Stimulated activated CD8-positive, alpha-beta memory T cell treated with anti-CD3 and anti-CD28 coated beads, Interleukin-7, amount 100 ng/mL, for 1 hour (primary cell): ENCODE measurements at places on chromosomes 2 and 18.

GRCh38 chr18:55054021-55054990, 95.0 kb upstream of the CCDC68 start:
- no peak for DNase-seq

GRCh38 chr2:94869131-94869530, 2.1 kb upstream of the TEKT4 start:
- no peak for DNase-seq

DNA sequence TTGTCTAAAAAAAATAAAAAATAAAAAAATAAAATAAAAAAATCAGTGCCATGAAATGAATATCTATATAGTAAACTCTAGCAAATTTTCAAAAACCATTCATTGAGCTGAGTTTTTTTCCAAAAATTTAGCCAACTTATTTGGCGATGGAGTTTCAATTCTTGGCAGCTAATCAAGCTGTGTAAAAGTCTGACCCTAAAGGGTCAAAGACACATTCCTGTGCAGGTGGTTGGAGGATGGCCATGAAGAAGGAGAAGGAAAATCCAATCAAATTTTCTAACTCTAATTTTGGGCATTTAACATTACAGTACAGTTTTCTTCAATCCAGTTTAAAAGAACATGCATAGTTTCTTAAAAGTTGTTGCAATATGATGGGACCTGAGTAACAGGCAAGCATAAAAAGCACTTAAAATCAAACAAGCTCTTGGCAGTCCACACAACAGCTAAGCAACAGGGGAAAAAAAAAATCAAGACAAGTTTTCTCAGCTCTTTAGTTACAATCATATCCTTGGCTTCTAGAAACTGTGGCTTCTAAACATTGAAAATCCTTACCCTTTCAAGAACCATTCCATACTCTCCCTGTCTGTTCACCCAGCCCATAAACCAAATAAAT, 54.5 kb downstream of the ACVR1 start:
- no peak for DNase-seq

- DNase-seq: no peak
Measured at GRCh38 chr2:1527153-1527992, 114.1 kb downstream of the TPO start.

DNA sequence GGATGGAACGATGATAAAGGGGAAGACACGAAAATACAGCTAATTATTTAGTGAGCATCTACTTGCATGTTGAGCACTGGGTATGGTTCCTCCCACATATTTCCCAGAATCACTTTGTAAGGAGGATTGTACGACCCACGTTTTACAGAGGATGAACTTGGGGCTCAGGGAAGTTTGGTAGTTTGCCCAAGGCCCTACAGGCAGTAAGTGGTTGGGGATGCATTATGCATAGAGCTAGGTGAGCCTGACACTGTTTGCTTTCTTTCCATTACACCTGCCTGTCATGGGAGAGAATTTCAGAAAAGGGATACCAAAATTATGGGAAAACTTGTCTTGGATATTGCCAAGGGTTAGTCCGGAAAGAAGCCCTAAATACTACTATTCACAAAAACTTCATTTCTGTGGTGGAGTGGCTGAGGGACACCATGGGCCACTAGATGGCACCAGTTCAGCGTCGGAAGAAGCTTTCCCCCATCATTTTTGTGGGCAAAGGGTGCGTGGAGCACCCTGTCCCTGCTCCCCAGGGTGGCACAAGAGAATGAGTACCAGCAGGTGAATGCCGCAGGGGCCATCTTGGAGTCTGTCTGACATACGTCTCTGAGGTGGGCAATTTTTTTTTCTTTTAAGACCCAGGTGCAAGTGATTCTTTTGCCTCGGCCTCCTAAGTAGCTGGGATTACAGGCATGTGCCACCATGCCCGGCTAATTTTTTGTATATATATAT, 23.5 kb upstream of the C18orf32 start:
- peak; percentile 23 for DNase-seq

- peak; percentile 73 for DNase-seq
Measured at GRCh38 chr2:231677632-231678104, 30.7 kb upstream of the PTMA start.

DNA sequence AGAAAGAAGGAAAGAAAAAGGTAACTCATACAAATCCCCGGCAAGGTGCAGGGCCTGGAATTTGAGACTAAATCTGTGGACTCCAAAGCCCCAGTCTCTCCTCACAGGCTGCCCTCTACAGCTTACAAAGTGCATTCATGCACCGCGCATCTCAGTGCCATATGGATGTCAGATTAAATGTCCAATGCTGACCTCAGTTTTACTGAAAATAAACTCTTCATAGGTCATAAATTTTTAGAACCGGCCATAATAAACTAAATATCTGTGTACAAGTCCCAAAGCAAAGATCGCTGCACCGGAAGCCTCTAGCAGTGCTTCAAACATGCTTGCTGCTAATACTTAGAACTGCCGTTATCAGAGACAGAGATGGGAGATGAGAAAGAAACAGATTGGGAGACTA, 17.7 kb downstream of the ST6GAL2 start:
- DNase-seq: no peak

DNA sequence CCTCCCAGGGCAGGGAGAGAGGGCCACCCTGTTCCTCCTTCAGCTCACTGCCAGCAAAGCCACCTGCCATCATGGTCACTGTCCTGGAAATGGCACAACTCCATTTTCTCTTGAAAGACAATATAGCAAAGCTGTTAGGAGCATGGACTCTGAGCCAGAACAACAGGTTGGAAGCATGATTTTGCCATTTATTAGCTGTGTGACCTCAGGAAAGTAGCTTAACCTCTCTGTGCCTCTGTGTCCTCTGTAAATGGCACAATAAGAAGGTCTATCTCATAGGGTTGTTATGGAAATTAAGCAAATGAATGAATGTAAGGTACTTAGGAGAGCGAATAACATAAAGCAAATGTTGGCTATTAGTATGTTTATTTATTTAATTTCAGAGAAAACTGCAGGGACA, 730.4 kb upstream of the ID2 start:
- no peak for DNase-seq

DNA sequence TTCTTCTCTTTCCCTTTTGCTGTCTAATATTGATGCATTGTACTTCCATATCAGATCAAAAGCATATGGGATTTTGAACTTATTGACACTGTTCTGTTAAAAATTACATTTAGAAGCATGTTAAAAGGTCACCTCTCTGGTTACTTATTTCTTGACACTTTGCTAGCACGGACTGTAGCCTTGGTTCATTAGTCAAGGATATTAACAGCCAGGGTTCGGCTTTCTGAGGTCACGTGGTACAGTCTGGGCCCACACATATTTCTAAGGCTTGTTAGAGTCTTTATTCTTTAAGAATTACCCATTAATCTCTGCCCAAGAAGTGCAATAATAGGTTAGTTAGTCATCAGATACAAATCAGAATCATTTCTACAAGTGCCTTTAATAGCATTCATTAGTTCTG, 1035.8 kb upstream of the FANCL start:
- DNase-seq: no peak

DNA sequence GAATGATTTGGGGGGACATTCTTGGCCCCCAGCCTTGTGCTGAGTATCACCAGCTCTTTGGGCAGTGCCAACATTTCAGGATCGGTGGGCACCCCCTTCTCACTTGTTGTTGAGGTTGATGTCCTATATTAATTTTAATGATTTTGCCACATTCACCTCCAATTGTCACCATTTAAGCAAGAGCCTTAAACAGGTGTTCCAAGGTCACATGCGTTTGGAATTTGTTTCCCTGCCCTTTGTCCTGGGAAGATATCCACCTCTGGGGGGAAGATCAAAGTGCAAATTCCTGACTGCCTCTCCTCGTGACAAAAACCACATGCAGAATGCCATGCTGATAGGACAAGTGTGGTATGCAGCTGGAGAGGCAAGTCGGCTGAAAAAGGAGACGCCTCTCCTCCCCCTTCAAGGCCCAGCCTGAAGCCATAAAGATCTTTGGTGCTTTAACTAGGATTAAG, 72.5 kb upstream of the ID2 start:
- no peak for DNase-seq

- DNase-seq: no peak
Measured at GRCh38 chr2:111678161-111678560, 205.8 kb downstream of the ANAPC1 start.

DNA sequence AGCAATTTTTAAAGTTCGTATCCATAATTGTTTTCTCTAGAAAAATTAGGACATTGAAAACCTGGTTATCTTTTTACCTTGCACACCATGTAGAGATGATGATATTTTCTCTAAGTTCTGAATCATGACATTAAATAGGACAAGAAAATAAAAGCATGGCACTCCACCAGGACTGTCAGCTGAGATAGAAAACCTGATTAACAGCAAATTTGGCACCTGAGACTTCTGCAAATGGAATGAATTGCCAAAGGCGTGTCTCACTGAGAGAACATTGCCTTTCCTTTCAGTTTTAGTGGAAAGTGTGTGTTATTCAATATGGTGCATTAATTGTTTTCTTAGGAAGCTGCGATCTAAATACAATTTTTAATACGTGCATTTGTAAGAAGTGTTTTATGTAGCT, 164.7 kb downstream of the LRRC30 start:
- DNase-seq: no peak

- DNase-seq: no peak
Measured at GRCh38 chr2:55408098-55408882, 11.4 kb downstream of the CCDC88A start.

DNA sequence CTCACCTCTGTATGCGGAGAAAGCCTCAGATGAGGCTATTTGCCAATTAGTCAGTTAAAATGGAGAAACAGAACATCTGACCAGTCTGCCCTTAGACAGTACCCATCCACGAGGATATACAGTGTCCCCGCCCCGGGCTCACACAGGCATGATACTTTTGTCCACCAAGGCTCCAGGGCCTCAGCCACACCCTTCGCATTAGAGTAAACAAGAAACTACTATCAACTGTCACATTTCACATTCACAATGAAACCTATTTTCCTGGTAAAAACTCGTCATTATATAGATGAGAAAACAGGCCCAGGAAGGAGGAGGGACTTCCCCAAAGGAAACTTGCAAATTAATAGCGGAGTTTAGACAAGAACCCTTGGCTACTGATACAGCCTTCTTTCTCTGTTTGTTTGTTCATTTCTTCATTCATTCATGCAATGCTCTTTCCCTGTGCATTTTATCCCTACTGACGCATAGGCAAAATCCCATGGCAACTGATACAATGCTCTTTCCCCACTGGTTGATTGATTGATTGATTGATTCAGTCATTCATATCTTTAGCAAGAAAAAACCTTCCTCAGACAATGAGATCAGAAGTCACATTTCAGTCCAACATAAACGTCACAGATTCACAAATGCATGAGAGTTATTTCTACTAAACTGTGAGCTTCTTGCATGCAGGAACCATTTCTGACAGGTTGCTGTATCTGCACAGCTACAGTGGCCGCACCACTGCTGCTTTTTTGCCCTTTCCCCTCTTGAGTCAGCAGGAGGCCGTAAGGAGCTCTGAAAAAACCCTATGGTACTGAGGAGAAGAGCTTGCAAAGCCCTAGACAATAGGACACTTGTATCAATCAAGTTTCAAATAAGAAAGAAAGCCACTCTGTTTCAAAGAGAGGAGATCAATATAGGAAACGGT, 777.1 kb downstream of the RNF144A start:
- DNase-seq: no peak

- DNase-seq: no peak
Measured at GRCh38 chr2:110747522-110748488, 15.4 kb downstream of the ACOXL start.

DNA sequence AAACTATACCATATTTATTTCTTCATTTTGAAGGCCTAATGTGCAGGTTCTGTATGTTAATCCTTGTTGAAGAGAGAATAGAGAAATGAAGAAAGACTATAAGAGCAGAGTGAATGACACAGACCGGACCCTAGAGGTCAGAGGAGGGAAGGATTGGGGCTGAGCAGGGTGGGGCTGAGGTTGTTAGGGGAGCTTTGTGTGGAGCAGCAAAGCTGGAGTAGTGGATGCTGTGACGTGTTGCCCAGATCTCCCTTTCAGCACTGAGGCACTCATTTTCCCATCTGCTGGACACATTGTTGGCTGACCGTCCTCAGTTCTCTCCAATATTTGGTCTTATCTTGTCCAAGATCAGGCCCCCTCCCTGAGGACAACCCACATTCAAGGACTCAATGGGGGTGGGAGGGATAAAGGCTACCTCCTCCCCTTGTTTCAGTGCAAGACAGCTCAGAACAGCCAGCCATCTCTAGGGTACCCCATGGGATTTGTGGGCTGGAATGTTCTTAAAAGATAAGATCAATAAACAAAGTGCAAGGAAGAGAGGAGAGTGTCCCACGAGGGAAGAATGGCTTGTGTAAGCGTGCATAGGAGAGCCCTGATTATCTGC, 143.6 kb downstream of the TDRD15 start:
- no peak for DNase-seq

DNA sequence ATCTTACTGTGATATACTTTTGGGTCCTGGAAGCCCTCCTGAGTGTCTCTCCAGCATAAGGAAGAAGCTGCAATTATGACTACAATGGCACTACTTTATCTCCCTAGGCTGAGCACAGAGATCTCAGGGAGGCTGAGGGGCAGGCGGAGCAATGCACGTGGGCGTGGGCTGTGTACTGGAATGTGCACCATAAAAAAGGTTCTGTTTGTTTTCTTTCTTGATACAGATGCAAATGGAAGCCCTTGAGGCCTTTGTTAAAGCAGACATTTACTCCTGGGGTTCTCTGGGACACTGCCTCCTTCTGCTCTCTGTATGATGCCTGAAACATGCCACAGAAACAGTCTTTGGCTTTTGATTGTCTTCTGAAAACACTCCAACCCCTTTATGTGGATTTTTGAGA, 79.1 kb upstream of the DLX2 start:
- no peak for DNase-seq

GRCh38 chr2:206996556-206997065, 57.3 kb downstream of the CPO start:
- no peak for DNase-seq

- DNase-seq: no peak
Measured at GRCh38 chr18:8660316-8660715, 45.0 kb upstream of the MTCL1 start.

DNA sequence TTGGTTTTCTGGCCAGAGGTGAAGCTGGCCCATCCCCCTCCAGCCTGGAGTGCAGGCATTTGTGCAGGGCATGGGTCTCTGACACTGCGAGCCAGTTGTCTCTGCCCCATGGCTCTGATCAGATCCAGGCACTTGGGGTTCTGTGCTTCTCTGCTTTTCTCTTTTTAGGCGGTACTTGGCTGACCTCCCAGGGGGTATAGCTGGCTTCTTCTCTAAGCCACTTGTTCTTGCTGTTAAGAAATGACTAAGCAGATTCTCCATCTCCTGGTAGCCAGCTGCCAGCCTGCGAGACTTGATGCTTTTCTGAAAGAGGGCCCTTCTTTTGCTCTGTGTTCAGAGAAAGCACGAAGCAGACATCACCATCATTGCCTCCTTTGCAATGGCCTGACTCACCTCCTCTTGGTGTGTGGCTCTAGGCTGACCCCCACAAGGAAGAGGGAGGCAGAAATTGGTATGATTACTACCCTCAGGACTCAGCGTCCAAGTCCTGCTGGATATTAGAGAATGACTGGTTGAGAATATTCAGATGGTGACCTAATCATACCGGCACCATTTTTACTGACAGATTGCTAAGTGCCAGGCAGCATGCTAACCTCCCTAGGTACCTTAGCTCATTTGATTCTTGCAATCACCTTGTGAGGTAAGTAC, 32.7 kb downstream of the TNP1 start:
- no peak for DNase-seq

- DNase-seq: no peak
Measured at GRCh38 chr2:222479859-222480258, 55.5 kb downstream of the SGPP2 start.

GRCh38 chr2:143877876-143878530, 641.9 kb downstream of the ZEB2 start:
- no peak for DNase-seq
